ENCODE measurements at places on chromosomes 5 and 9. TPM values are rescaled to one million over a fixed set of nuclear protein-coding genes. Genes with fewer than 3 reads are reported as not detected.

DNA sequence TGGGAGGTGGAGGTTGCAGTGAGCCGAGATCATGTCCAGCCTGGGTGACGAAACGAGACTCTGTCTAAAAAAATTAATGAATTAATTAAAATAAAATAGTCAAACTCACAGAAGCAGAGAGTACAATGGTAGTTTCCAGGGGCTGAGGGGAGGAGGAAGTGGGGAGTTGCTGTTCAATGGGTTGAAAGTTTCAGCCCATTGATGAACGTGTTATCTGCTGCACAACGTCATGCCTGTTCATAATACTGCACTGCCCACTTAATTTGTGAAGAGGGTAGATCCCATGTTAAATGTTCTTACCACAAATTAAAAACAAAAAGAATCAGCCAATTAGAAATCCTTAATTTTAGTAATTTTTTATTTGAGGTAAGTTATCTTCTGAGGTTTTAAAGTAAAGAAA, 16.4 kb upstream of the RUFY1 start:
- no peak for DNase-seq

DNA sequence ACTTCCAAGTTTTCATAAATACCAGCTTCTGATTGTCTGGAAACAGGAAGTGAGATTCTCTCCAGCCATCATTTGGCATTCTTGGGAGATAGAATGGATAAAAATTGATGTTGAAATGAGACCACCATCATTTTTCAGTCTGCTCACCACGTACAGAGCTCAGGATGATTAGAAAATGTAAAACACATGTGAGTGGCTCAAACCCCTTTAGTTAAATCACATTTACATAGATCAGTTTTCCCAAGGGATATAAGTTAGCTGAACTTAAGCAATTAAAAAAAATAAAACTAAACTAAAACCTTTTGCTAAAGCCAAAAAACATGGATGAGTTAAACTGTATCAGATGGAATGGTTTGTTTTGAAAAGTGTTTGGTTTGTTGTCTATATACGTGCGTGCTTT, 37.1 kb upstream of the GDNF start:
- no peak for DNase-seq

The IL31RA gene
- 0.67 TPM for total RNA-seq

The SETX gene
- 42.5 TPM for total RNA-seq

The ABO gene
- total RNA-seq, result 23.1 TPM

The DRD1 gene
- total RNA-seq, result 0.10 TPM

The F2R gene
- 4.3 TPM for total RNA-seq

All from ovary (tissue), 10 donors.